CD4-positive, alpha-beta T cell (primary cell): ENCODE measurements at places on chromosomes 5 and 9. TPM values are rescaled to one million over a fixed set of nuclear protein-coding genes. Genes with fewer than 3 reads are reported as not detected.

The CDX1 gene
- not detected for total RNA-seq

The PCDHB16 gene
- not detected for total RNA-seq

The BARHL1 gene
- total RNA-seq = not detected

The PRDM9 gene
- not detected for total RNA-seq

The AHRR gene
- total RNA-seq = 0.63 TPM

The C9orf50 gene
- not detected for total RNA-seq

The CBY3 gene
- 0.64 TPM for total RNA-seq

The PCDHB7 gene
- total RNA-seq = not detected

The PRUNE2 gene
- not detected for total RNA-seq

The PCDHA2 gene
- not detected for total RNA-seq

The C1QTNF3 gene
- total RNA-seq = 2.9 TPM

The DBH gene
- total RNA-seq = 1.7 TPM

The SPAG8 gene
- 1.3 TPM for total RNA-seq

The TAF11L9 gene
- not detected for total RNA-seq

The TMEM232 gene
- total RNA-seq = 0.98 TPM

The PDLIM7 gene
- total RNA-seq = 5.2 TPM

The CATSPER3 gene
- total RNA-seq = 0.56 TPM

- DNase-seq = no peak
Observed at GRCh38 chr9:74479711-74480110, 17.4 kb upstream of the RORB start.

DNA sequence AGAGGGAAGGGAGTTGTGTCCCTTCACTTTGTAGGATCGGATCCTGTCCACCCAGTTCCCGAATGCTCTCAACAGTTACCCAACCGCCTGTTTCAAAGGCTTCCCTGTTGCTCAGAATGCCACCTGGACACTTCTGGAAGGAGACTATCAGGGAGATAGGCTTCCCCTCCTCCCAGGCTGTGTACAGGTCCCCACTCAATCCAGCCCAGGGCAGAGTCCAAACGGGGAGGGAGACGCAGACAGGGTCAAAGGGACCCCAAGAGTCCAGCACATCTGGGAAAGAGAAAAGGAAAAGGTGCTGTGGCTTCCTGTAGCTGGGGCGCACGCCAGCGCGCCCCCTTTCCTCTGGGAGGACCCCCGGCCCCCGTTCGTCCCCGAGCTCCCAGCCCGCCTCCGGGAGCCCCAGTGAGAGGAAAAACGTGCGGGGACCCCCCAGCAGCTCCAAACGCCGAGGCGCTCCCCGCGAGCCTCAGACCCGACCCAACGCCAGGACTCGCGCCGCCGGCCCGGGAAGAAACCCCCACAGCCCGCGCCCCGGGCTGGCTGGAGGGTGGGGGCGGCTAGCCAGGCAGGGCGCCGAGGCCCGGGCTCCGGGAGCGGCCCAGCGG is 640 bp downstream of the SURF4 start:
- no peak for DNase-seq

- no peak for DNase-seq
Observed at GRCh38 chr5:179227580-179228311, 117.5 kb downstream of the ADAMTS2 start.

GRCh38 chr9:25752398-25752797 is 74.2 kb upstream of the TUSC1 start:
- DNase-seq = no peak

DNA sequence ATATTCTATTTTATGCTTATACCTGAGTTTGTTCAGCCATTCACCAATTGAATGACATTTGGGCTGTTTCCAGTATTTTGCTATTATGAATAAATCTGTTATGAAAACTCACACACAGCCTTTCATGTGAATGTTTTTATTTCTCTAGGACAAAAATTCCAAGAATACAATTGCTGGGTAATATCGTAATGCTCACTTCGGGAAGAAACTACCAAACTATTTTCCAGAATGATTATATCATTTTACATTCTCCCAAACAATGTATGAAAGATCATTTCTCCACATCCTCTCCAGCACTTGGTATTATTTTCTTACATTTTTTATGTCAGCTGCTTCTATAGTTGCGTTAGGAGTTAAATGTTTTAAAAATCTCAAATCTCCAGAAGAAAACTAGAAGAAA is 58.3 kb upstream of the LHFPL2 start:
- no peak for DNase-seq

DNA sequence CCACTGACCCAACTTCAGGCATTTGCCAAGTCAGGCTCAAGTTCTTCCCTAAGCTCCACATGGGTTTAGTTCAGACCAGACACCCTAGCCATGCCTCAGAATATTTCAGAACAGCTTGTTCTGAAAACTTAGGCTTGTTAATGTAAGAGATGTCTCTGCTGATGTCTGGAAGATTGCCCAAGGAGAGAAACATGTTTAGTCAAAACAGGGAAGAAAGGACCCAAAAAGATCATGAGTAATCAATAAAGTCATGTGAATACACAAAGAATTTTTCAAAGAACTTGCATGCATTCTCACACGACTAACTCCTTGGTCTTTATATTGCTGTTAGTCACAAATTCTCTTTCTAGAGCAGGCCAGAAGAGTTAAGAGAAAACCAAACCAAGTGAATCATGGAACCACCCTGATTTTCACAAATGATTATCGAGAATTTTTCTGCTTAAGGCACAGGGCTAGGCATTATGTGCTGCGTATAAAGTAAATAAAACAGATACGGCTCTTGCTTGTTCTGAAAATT is 158.1 kb upstream of the HMHB1 start:
- DNase-seq = no peak

DNA sequence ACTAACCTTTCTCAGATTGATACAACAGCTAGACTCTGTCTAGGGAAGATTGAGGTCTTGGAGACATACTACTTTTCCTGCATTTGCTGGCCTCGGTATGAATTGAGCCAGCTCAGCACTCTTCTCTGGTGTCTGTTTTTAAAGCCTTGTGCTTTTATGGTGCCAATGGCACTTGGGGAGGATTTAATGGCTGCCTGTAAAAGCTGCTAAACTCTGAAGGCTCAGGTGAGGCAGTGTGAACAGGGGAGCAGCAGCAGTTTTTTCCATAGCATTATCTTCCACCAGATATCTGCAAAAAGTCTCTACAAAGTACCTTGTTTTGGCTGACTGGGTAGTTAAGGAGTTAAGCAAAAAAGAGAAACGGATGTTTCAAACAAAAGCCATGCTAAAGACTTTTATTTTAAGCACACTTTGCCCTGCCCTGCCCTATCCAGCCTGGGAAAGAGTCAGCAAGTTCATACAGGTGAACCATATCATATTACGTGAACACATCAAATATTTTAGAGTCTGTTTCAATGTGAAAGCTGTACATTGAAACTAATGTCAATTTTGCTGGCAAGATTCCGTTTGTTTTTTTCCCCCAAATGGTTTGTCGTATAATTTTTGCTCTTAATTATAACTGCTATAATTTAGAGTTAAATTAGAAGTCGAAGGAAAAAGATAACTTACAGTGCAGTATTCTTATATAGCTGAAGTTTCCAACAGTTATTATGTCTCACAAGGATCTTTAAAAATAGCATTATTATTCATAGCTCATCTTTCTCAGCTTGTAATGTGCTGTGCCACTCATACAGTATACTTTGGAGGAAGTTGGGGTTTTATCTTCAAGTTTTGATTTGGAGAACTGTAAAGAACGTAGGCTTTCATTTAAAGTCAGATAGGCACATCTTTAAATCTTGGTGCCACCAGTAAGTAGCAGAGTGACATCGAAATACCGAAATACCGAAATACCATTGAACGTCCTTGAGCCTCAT is 424.1 kb upstream of the CD180 start:
- DNase-seq = no peak

GRCh38 chr5:140595538-140596300 is 31.1 kb downstream of the SLC35A4 start:
- DNase-seq = no peak

- no peak for DNase-seq
Observed at GRCh38 chr5:72408603-72409002, 88.4 kb downstream of the PTCD2 start.

DNA sequence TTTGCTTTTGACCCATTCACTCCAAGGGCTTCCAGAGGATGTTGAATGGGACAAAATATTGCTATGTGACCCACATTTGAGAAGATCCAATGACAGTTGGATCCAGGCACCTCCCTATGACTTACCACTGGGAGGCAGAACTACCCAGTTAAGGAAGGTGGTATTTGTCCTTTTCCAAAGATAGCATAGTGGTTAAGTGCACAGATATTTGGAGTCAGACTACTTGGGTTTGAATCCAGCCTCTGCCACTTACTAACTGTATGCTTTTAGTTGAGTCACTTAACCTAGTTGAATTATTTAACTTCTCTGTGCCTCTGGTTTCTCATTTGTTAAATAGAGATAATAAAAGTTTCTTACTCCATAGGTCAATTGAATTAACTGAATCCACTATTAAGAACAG is 74.5 kb upstream of the PALM2AKAP2 start:
- DNase-seq = no peak

DNA sequence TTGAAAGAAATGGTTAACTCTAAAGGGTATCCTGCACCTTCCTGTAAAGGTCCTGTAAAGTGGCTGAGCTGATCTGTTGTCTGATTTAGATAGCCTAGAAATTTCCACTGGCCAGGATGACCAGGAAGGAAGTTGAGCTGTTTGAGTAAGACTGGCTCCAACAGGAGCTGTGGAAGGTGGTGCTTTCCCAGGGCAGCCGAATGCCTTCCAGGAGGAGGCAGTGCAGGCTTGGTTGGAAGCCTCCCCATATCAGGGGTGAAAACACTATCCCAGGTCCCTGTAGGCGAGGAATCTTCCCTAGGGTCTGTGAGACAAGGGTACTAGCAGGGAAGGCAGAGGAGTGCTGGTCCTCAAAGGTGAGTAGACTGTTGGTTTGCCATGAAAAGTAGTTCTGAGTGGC is 98.4 kb downstream of the LIX1 start:
- no peak for DNase-seq

- no peak for DNase-seq
Observed at GRCh38 chr5:17180864-17181723, 36.3 kb upstream of the BASP1 start.

GRCh38 chr9:38039090-38039906 is 29.7 kb downstream of the SHB start:
- no peak for DNase-seq

GRCh38 chr5:54457094-54457862 is 1.8 kb downstream of the HSPB3 start:
- DNase-seq = no peak

DNA sequence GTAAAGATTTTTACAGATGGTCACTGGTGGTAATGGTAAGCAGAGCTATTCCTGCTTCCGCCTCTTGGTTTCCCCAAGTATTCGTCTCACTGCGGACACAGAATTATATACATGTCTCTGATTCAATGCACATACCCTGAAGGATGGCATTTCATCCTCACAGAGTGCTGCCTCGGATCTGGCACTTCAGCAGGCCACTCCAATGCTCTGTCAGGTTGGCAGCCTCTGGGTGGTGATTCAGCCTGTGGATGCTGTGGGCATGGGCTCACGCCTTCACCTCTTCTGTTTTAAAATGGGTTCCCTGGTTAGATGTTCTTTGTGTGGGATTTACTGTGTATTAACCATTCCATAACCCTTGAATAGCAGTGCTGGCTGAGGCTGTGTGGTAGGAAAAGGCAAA is 182.6 kb upstream of the ZNF608 start:
- no peak for DNase-seq

GRCh38 chr9:109969011-109969410 is 189.0 kb downstream of the PALM2AKAP2 start:
- DNase-seq = no peak

GRCh38 chr5:40962207-40962955 is 53.1 kb downstream of the C7 start:
- no peak for DNase-seq

DNA sequence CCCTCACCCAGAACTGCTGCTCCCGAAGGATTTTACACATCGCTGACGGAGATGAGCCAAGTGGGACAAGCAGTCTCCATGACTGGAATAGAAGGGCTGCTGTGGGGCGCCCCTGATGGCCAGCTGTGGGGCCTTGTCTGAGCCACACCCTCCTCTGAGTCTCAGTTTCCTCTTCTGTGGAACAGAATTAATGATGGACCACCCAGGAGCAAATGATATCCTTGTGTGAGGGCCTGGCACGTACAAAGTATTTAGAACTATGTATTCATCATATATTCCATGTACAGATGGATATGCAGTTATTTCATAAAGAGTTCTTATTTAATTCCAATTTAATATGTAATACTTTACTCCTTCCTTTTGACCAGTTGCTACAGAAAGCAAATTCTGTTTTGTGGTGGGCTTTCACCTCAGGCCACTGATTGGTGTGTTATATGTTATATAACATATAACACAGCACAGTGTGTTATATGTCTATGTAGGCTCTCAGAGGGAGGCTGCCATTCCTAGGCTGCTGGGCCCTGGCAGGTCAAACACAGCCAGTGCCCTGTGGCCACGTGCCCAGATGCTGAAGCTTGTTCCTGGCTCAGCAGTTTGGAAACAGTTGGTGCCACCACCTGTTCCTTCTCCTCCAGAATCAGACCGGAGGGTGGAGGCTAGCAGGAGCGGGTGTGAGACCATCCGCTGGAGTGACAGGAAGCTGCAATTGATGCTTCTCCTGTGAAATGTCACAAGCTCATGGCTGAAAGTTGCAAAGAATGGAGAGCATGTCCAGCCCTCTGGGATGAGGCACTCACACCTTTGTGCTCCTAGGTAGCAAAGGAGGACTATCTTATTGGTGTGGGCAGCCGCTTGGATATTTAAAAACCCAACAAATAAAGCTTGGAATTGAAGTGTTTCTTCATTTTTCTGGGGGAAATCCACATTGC is 4.4 kb upstream of the FGD3 start:
- no peak for DNase-seq

DNA sequence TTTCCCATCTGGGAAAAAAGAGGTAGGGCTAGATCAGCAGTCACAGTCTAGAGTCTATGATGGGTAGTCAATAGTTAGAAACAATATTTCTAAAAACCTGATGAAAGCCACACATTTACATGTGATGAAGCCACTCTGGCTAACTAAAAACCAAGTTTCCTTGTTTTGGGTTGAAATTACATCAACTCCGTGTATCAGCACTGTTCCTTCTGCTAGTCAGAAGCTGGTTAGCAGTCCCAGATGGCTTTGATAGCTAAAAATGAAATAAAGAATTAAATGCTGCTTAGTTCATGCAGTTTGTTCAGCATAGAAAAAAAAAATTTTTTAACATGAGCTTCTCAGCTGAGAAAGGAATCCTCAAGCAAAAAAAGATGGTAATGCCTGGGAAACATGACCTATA is 136.7 kb downstream of the FAM114A2 start:
- DNase-seq = no peak
